NCI-H1417 treated with DMSO at 0.1 percent for 48 hours (cell line): ENCODE measurements at places on chromosomes 1 and 21.

GRCh38 chr1:17895401-17895800 lies 140.3 kb downstream of the ACTL8 start:
- no peak for DNase-seq

DNA sequence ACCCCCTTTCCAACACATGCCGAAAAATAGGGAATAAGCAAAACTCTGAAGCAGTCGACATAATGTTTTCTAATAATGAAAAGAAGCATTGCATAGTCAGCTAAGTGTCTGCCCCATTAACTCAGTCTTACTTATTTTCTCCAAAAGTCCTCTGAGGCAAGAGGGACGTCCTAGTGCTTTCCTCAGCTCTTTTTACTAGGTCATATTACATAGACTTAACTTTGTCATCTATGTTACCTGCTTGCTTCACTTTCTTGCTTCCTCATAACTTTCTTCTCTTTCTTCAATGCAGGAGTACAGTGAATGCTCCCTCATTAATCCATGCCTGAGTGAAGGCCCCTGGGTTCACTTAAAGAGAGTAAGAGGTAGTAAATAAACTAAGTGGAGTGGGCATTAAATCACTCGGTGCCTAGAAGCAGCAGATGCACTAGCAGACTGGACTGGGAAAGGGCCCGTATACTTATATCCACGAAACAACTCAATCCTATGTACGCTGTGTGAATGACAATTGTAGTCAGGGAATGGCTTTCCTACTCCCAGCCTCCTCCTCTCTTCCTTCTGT lies 210.5 kb upstream of the SPAG17 start:
- DNase-seq = no peak

- no peak for DNase-seq
Measured at GRCh38 chr1:8870103-8870502, 8.4 kb downstream of the ENO1 start.

- DNase-seq = no peak
Measured at GRCh38 chr21:14366998-14367397, 15.9 kb downstream of the HSPA13 start.

GRCh38 chr1:247104965-247105364 lies 809 bp upstream of the ZNF669 start:
- no peak for DNase-seq

DNA sequence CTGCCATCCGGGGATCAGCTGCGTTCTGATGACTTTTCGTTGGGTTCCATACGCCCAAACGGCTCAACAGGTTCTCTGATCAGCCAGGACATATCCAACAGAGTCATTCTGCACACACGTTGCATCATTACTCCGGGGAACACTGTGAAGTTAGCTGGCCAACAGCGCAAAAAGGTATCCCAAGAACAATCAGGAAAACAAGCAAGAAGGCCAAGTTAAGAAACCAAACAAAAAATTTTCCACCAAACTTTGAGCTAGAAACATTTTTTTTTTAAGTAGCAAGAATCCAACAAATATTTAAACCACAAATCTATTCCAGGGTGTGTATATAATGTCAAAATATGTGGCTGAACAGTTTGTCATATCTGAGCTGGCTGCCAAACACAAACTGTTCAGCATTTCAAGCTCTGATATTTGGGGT lies 29.2 kb downstream of the NID1 start:
- DNase-seq = no peak

DNA sequence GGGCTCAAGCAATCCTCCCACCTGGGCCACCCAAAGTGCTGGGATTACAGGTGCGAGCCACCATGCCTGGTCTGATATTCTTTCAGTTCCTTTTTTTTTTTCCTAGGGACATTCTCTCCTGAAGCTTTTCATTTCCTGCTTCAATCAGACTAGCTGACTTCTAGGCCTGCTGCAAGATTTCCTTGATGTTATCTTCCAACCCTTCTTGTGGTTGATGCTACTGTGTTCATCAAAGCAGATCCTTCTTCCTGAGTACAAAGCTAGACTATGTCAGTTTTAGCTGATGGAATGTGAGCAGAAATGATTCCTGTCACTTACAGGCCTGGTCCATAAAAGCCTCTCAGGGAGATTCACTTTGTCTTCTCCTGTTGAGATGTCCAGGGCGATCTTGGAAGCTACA lies 146.4 kb downstream of the CDC7 start:
- DNase-seq = no peak

DNA sequence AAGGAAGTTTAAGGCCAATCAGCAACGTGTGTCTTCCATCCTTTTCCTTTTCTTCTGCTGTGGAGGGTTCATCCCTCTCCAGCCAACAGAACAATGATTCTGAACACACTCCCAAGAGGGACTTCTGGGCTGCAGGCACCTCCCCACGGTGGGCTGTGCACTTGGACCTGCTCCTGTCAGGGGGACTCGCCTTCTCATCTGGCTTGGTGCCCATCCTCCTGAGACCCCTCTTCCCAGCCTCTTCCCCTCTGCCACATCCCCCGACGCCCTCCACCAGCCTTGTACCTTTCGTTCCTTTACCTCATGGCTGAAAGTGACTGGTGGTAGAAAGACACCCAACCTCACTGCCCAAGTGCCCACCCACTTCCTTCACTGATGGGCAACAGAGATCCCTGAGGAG lies 26.0 kb upstream of the SLAMF9 start:
- DNase-seq = no peak

- DNase-seq = no peak
Measured at GRCh38 chr1:35768350-35769187, 1.2 kb downstream of the CLSPN start.

- no peak for DNase-seq
Measured at GRCh38 chr1:7369866-7370265, 401.2 kb upstream of the VAMP3 start.

DNA sequence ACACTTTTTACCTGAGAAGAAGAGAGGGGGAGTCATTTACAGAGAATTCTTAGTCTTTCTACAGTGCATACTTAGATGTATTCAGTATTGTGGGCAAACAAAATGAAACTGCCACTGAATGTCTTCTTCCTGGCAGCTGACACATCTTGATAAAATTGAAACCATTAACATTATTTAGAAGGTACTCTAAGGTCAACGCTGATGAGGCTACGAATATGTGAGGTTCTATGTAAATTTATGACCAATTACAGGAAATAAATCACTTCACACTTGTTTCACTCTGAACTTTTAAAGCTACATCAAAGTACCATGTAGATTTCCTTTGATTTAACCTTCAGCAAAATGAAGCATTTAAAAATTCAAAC lies 51.3 kb upstream of the GFI1 start:
- no peak for DNase-seq
